ENCODE measurements at places on chromosomes 5 and 9.

DNA sequence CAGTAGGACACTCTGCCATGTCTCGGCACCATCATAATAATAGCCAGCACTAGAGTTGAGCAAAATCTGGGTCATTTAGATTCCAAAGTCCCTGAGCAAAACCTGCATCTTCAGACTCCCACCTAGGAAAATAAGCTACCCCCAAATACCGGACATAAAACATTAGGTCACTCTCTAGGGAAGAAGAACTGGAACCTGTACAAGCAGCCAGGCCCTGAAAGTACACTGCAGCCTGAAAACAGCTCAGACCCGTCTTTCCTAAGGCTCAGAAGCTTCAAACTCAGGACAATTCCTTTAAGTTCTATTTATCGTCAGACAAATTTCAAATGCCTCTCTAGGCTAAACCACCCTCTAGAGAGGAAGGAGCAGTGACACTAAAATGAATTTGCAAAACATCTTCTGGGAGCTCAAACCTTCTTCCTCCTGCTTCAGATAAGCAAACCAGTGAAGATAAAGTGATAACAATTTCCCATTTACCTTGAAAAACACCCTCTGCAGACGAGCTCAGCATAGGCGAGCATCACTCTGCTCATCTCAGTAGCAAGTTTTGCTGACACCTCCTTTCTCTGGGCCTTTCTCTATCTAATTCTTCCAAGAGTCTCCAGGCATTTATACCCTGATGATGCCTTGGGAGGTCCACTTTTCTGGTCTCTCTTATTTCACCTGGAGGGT, 34.0 kb downstream of the ADAM19 start:
- no peak for DNase-seq

DNA sequence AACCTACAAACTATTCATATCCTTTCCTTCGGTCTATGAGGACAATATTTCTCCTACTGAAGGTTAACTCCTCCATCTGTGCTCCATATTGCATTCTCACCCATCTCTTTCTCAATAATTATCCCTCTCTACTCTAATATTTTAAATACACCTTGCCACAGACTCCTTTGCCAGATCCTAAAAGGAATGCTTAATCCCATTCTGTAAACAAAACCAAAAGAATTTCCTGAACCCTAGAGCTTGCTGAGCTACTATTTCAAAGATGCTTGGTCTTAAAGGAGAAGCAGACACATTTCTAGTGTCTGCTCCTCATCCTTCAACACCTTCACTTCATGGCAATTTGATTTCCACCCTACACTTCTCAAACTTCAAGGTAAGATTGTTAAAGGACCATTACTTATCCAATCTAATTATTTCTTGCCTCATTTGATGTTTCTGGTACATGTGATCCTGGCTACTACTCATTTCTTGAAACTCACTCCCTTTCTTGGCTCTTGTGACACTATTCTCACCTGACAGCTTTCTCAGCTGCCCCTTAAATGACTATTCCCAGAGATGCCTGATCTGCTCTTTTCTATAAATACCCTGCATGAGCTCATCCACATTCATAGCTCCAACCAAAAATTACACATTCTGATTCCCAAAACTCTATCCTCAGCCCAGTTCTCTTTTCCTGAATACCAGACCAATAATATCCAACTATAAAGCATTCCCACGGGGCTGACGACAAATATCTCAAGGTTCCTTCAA, 20.2 kb downstream of the HOMER1 start:
- no peak for DNase-seq

DNA sequence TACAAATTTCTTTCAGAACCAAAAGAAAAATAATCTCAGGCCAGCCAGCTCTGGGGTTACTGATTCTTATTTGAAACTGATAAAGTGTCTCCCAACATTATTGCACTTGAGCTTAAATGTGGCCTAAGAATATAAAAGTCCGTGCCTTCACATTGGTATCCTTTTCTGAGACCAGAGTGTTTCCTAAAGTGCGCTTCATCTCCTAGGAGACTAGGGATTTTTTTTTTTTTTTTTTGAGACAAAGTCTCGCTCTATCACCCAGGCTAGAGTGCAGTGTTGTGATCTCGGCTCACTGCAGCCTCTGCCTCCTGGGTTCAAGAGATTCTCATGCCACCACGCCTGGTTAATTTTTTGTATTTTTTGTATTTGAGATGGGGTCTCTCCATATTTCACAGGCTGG, 23.6 kb upstream of the KCNIP1 start:
- DNase-seq = no peak

DNA sequence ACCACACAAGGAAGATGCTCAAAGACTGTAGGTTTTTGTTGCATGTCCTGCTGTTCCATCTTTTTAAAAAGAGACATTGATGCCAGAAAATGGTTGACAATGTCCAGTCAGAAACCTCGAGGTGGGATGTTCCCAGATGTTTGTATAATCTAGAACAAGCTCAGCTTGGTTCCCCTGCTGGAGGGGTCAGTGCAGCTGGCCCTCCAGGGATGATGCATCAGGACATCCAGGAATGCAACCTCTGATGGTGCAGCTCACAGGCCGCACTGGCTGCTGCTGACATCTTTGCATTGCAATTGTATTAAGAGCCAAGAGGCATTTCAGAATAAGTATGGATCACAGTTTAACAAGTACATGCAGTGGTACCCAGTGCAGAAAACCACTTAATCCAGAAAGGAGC, 122.4 kb downstream of the MED10 start:
- DNase-seq = no peak

- DNase-seq = no peak
Observed at GRCh38 chr9:36154331-36154952, 14.7 kb upstream of the CCIN start.

DNA sequence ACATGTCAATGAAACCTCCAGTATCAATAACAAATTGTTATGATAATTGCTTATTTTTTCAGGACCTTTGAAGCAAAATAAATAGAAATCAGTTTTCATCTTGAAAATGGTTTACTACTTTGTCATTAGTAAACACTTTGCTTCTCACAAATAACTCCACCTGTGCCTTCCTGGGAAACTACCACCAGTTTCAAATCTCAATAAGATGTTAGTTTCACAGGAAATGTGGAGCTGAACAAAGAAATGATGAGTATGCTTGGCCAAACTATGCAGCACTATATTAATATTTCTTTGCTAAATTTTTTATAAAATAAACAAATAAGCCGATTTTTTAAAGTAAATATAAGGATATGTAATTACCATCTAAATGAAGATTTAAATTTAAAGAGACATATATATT, 221.5 kb upstream of the HAPLN1 start:
- no peak for DNase-seq

GRCh38 chr9:12469084-12469483, 224.1 kb upstream of the TYRP1 start:
- DNase-seq = no peak

GRCh38 chr9:100591639-100592412, 13.9 kb downstream of the CAVIN4 start:
- no peak for DNase-seq

DNA sequence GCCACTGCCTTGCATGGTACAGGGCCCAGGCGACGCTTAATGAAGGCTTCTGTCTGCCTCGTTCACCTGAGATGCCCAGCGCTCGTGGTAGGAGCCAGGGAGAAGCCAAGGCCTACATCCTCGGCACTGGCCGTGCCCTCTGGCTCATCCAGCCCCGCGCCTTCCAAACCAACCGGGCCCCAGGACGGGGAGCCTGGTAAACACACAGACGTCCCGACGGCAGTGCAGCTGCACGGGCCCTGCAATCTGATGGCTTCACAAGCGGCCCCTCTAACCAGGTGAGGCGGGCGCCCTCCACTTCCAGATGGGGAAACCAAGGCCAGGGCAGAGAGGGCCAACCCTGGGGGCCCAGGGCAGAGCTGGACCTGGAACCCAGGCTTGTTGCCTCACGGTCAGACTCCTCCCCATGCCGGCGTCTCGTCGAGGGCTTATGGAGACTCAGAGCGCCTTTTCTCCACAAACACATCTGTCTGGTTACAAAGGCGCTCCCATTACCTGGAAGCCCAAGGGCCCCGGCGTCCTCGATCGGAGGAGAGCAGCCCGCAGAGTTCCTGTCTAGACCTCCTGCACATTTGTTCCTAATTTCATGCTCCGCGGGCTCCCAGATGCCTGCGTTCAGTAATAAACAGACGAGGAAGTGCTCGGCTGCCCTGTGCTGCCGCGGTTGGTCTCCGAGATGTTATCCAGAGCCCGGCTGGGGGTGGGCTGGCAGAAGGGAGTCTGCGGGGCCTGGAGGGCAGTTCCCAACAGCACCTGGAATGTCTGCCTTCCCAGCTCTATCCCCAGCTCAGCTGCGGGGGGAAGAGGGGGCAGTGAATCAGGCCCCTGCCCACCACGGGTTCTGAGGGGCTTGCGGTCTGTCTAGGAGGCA, 23.5 kb downstream of the FAM163B start:
- DNase-seq = peak; percentile 61

DNA sequence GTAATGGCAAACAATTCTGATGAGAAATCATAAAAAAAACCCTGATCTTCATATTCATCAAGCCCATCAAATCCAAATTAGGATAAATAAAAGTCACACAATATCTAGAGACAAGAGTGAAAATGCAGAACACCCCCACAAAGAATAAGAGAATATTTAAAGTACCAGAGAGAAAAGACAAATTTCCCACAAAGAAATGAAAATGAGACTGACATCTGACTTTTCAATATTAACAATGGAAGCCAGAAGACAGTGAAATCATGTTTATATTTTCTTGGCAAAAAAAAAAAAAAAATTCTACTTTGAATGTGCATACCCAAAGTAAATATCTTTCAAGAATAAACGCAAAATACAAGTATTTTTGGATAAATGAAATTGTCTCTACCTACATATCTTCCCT, 28.9 kb upstream of the COL5A1 start:
- no peak for DNase-seq

GRCh38 chr5:90092734-90093133, 316.8 kb downstream of the CETN3 start:
- DNase-seq = no peak

DNA sequence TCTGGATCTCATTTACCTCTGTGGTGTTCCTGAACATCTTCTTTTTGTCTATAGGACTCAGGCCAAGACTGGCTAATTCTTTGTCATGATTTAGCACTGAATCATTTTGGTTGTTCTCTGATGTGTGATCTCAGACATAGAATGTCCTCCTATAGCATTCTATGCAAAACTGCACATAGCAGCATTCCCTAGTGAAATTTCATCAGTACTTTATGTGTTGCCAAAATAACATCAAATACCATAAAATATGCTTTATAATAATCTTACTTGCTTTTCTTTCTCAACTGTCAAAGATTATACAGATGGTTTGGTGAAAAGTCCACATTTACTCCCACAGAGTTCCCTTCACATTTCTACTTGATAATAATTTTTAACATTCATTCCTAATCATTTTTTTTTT, 115.7 kb upstream of the MPDZ start:
- no peak for DNase-seq

DNA sequence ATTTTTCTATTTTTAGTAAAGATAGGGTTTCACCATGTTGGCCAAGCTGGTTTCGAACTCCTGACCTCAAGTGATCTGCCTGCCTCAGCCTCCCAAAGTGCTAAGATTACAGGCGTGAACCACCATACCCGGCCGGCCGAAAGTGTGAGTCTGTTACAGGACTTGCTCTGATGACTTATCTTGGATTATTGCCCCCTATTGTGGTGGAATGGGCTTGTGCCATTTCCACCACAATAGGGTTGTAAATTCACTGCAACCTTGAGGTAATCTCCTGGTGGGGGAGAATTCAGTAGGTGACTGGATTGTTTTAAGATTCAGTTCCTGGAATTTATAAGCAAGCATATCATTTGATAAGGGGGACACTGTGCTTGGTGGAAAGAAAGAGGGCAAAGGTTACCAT, 15.0 kb upstream of the HMGCR start:
- DNase-seq = no peak

- no peak for DNase-seq
Observed at GRCh38 chr5:142387024-142387682, 62.3 kb upstream of the SPRY4 start.

DNA sequence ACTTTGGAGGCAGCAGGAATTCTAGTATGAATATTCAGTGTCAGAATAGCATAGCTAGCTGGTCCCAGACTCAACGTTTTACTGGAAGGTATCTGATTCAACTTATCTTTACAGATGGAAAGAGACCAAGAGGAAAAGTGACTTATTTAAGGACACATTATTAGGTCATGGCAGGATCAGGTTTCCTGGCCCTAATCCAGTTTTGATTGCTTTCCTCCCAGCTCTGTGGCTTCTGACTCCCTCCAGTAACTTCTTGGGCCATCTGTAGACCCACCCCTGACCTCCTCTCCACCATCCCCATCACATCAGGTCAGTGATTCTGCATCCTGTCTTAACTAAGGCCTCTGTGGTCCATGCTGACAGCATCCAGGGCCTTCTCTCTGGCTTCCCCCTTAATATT, 38.4 kb downstream of the SH3TC2 start:
- DNase-seq = no peak

DNA sequence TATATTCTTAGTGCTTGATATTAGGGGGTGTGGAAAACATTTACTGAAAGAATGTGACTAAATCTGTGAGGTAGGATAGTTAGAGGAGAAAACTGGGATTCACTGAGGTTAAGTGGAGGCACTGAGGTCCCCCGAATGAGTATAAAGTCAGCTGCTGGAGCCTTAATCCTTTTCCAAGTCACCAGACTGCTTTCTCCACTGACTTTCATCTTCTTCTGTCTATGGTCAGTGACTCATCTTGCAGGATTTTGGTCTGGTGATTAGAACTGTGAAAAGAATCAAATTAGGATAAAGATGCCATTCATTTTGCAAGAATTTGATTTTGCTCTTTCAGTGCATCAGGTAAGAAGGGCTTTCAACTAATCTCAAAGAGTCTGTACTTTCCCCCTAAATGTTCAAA, 89.3 kb upstream of the ALDH1A1 start:
- DNase-seq = no peak

DNA sequence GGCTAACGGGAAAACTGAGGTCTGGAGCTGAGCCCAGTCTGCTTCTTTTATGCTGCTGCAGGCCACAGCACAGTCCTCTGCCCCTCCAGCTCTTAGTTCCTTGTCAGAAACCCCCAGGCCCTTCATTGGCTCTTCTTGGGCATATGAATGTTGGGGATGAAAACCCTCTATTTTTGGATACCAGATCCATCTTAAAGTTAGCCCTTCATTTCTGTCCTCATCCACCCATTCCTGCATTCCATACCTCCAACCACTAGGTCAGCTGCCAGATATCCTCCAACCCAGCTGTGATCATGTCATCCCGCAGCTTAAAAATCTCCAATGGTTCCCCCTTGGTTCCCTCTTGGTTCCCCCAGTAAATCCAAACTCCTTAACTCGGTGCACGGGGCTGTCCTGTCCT, 1.8 kb upstream of the SLC25A51 start:
- DNase-seq = no peak

- no peak for DNase-seq
Observed at GRCh38 chr9:2418619-2419018, 203.0 kb upstream of the VLDLR start.

DNA sequence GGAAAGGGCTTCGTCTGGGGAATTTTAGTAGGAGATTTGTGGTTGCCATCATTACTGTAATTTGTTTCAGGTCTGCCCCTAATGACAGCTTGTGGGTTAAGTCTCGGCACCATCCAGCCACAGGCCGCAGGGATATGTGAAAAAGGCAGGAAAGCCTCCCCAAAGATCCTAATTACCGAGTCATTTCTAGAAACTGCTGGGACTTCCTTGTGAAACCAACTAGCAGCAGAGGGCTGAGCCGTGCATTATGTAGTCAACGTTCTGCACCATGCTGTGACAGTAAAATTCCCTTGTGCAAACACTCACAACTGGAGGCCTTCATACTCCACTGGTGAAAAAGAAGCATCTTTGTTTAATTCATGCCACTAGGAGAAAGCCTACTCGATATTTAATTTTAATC, 230.3 kb downstream of the MPDZ start:
- DNase-seq = no peak
